ENCODE measurements at places on chromosomes 6 and 20.
A peak's percentile ranks its signal among the peaks of the same experiment; 100 is the strongest.

DNA sequence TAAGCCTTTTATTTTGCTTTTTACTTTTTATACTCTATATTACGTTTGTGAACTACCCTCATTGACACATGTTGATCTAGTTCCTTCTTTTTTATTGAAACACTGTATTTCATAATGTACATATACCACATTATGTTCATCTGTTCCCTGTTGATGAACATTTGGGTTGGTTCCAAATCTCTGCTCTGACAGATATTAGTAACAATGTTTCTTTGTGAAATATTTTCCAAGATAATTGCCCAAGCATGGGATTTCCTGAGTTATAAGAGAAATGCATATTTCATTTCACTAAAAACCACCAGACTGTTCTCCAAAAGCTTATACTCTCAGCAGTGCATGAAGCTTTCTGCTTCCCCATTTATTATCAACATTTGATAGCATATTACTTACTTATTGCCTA is 44.2 kb upstream of the TNFRSF21 start:
- no peak for DNase-seq

- no peak for DNase-seq
These were observed 20.1 kb upstream of the ZNF217 start for GRCh38 chr20:53613748-53614147.

- DNase-seq = no peak
These were observed 219.2 kb downstream of the TRDN start for GRCh38 chr6:123417535-123417934.

DNA sequence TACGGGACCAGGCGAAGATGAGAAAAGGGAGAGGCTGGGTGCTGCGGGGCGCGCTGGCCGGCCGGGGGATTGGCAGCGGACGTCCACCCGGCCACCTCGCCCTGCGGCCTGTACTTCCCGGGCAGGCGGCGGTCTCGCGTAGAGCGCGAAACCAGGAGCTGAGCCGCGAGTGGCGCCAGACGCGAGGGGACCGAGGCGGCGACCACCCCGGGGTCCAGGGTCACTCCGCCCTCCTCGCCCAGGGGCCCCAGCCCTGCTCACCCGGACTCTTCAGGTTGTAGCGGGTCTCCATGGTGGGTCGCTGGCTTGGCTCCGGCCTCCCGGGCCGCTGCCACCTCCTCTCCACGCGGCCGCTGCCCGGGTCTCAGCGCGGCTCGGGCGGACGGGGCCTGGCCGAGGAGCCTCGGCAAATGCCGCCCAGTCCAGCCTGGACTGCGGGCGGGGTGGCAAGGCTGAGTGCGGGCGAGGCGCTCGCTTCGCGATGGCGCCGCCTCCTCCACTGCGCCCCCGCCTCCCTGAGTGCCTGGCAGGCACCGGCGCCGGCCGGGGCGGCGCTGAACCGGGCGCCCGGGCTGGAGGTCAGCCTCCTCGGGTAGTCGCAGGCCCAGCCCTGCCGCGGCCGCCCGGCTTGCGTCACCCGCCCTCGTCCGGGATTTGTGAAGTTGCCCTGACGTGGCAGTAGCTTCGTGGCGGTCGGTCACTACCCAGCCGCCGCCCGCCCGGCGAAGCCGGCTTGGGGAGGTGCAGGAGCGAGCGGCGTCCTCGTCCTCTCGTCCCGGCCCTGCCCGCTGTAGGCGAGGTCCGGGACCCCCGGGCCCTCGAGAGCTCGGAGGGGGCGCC is at the start of gene UBE2J1:
Gene UBE2J1, minus strand, starts transcription at position 445 of the 840 bp plus-strand sequence. Its CDS starts 153 bp downstream, at position 292.
- DNase-seq = peak; percentile 83

DNA sequence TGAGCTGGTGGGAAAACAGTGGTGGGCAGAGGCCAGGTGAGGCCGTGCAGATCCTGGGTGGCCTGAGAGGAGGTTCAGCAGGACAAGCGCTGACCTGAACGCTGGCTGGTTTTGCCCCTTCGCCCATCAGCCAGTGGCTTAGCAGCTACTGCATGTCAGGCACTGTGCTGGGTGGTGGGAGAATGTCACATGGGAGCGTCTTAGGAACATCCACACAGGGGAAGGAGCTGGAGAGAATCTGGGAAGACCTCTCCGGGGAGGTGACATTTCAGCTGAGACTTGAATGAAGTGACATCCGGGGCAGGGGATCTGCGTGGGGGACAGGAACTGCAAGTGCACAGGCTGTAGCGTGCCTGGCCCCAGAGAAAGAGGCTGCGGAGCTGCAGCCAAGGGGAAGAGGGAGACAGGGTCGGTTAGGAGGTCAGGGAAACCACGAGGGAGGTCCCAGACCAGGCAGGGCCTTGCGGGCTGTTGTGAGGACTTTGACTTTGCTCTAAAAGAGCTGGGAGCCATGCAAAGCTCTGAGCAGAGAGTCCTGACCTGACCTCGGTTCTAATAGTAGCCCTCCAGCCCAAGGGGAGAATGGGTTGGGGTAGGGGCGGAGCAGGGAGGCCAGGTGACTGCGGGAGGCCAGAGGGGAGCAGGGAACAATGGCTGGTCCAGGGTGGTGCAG is 156.8 kb upstream of the PTPN1 start:
- no peak for DNase-seq

Measured in stimulated activated CD4-positive, alpha-beta T cell treated with anti-CD3 and anti-CD28 coated beads, Interleukin-2, amount 100 ng/mL, for 24 hours (primary cell).